ENCODE measurements at places on chromosomes 16 and 17. TPM values are rescaled to one million over a fixed set of nuclear protein-coding genes. Genes with fewer than 3 reads are reported as not detected.

TTLL6 gene
- total RNA-seq: not detected

CIBAR2 gene
- not detected for total RNA-seq

HBQ1 gene
- not detected for total RNA-seq

SPATA22 gene
- total RNA-seq: not detected

SDR42E1 gene
- total RNA-seq: 0.79 TPM

PTGES3L gene
- 43.9 TPM for total RNA-seq

TPPP3 gene
- total RNA-seq: 17.0 TPM

NPB gene
- total RNA-seq: 1.2 TPM

TRPV3 gene
- 1.4 TPM for total RNA-seq

DNA sequence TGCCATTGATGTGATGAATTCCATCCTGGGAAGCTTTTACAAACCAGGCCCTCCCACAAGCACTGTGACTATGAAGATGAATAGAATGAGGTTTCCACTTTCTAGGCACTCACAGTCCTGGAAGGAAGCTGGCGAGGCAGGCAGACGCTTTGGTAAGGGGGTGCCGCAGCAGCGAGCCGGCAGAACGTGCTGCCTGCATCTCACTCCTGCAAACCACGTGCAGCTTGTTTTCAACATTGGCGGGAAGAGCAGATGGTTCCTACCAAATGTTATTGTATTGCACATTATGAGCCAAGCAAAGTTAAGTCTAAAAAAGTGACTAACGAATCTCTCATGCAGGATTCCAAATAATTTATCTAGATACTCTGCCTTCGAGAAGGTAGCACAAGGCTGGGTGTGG, 3.7 kb upstream of the DNAI2 start:
- no peak for DNase-seq
- H3K36me3 ChIP-seq: no peaks in the 10 kb centered on the region
- no peak overlapping the region for H3K4me3 ChIP-seq

DNA sequence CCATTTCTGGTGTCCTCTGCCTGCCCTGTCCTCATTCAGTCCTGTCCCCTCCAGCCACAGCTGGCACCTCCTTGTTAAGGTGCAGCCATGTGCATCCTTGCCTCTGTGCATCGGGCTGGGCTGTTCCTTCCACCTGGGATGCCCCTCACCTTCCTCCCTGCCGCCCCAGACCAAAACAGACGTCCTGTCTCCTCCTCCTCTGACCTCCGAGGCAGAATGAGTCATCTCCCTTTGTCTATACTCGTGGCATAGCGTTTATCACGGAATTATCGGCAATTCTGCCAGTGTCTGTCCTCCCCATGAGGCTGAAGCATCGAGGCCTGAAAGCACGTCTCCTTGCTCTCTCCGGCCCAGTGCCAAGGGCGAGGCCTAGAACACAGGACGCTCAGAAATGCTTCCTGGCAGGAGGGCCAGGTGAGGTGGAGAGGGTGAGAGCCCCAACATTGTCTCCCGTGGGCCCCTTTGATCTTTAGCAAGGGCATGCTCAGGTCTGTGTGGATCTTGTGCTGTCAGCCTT, 4.6 kb downstream of the RAI1 start:
- H3K4me3 ChIP-seq: no peak overlapping the region
- peak overlapping the region; percentile 49 for H3K27ac ChIP-seq
- no peaks in the 10 kb centered on the region for H3K27me3 ChIP-seq
- peaks cover 29% of the 10 kb centered on the region for H3K4me1 ChIP-seq
- no peak for DNase-seq

- peak overlapping the region; percentile 83 for H3K4me3 ChIP-seq
- peak overlapping the region; percentile 88 for H3K27ac ChIP-seq
- H3K4me1 ChIP-seq: peaks cover 33% of the 10 kb centered on the region
Observed at GRCh38 chr17:45433159-45433535, 477 bp upstream of the ARHGAP27 start.

- DNase-seq: no peak
- H3K36me3 ChIP-seq: no peaks in the 10 kb centered on the region
- H3K4me3 ChIP-seq: no peak overlapping the region
- H3K27ac ChIP-seq: no peak overlapping the region
- no peaks in the 10 kb centered on the region for H3K4me1 ChIP-seq
Observed at GRCh38 chr17:33967608-33968349, 287.3 kb upstream of the CCL2 start.

- peak; percentile 88 for DNase-seq
- no peaks in the 10 kb centered on the region for H3K27me3 ChIP-seq
- H3K27ac ChIP-seq: peak overlapping the region; percentile 81
- peak overlapping the region; percentile 57 for H3K4me3 ChIP-seq
Observed at GRCh38 chr17:79991140-79991923, 44.3 kb downstream of the TBC1D16 start.

DNA sequence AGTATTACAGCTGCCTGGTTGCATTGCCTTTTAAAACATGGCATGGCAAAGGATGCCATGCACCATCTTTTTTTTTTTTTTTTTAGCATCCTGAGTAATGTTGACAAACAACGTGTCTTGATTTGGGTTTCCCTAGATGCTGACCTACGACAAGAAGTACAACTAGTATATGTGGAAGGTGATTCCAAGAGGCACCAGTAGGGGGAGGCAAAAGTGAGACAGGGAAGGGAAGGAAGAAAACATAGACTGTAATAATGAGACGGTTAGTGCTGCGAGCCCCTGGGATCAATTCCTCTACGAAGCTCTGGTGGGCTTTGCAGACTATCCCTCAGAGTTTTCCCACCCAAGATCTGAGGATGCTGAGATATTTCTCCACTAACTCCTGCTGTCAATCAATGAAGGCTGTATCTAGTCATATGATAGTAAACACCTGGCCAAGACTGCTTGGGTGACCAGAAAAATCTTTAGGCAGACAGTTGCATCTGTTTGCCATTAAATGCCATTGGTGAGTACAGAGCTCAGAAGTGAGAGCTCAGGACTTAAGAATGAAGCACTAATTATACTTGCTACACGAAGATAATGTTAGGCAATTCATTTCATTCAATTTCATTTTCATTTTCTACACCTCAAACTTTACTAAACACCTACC, 458.6 kb upstream of the GOT2 start:
- peak; percentile 26 for DNase-seq
- H3K27ac ChIP-seq: no peak overlapping the region
- H3K4me1 ChIP-seq: no peaks in the 10 kb centered on the region
- no peaks in the 10 kb centered on the region for H3K27me3 ChIP-seq

- H3K4me3 ChIP-seq: no peak overlapping the region
- H3K36me3 ChIP-seq: no peaks in the 10 kb centered on the region
- H3K27me3 ChIP-seq: no peaks in the 10 kb centered on the region
- H3K27ac ChIP-seq: no peak overlapping the region
- no peak for DNase-seq
- no peaks in the 10 kb centered on the region for H3K4me1 ChIP-seq
Observed at GRCh38 chr17:78623541-78623940, 46.3 kb upstream of the DNAH17 start.

DNA sequence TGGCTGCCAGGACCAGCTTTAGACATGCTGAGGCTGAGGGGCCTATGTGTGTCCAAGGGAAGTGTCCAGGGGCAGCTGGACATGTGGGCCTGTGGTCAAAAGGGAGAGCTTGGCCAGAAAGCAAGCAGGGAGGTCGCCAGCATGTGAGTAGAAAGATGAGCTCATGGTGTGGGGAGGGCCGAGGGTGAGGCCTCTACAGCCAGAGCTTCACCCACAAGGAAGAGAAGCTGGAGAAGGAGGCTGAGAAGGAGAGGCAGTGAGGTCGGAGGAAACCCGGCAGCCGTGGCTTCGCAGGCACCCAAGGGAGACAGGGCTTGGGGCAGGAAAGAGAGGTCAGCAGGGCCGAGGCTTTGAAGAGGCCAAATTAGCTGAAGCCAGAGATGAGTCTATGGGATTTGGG, 4.0 kb upstream of the HSD11B2 start:
- DNase-seq: peak; percentile 60
- H3K36me3 ChIP-seq: no peaks in the 10 kb centered on the region
- peaks cover 37% of the 10 kb centered on the region for H3K4me1 ChIP-seq
- H3K4me3 ChIP-seq: no peak overlapping the region
- H3K27ac ChIP-seq: no peak overlapping the region
- no peaks in the 10 kb centered on the region for H3K27me3 ChIP-seq

DNA sequence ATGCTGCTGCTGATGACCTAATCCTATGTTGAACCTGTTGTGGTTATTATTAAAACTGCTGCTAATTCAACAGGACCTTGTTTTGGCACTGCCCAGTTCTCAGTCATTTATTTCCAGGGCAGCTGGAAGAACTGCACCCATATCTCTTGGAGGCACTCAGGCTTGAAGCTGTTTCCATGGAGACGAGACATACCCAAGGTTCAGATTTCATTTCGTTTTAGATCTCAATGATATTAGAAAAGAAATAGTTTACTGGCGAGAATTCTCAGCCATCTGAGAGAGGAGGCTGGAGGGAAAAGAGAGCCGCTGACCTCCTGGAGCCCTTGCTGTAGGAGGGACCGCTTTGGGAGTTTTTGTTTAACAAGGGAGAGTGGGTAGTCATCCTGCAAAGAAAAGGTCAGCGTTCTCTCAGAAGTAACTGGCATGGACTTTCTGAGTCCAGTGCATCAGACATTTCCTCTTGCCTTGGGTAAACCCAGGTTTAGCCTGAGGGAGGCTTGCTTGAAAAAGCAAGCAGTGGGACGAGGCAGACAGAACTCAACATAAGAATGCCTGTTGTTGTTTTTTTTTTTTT, 75.4 kb downstream of the YPEL2 start:
- no peaks in the 10 kb centered on the region for H3K36me3 ChIP-seq
- H3K27me3 ChIP-seq: no peaks in the 10 kb centered on the region
- no peak for DNase-seq

DNA sequence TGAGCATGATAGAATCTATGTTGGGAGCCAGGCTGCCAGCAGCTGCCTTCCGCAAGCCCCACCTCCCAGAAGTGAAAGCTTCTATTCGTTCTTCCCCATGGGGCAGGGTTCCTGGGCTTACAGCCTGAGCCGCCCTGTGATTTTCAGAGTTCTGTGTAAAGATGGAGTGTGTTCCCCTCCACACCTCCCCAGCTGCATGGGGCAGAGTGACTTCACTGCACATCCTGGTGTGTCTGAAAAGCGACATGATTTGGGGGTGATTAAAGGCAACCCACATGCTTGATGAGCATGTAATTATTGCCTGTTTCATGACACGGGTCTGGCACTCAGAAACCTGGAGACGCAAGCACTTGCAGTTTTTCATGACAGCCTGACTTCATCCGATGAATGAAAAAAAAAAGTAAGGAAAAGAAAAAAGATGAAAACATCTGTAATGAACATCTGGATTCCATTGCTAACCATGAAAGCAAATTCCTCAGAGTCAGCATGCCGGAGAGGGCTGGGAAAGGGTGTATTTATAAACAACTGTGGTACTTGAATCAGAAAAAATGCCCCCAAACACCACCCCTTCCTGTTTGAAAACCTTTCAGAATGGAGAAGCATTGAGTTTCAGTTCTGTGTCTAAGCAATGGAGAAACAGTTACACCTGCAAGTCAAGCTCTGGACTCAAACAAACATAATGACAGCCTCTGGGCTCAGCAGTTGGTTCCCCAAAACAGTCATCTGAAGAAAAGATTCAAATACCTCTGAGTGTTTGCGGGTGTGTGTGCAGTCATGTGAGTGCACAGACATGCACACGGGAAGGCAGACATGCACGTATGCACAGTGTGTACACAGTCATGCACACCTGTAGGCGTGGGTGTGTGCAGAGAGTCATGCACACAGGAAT, 266.0 kb downstream of the ENGASE start:
- no peaks in the 10 kb centered on the region for H3K4me1 ChIP-seq
- no peak overlapping the region for H3K27ac ChIP-seq
- no peaks in the 10 kb centered on the region for H3K27me3 ChIP-seq
- DNase-seq: no peak
- no peak overlapping the region for H3K4me3 ChIP-seq
- no peaks in the 10 kb centered on the region for H3K36me3 ChIP-seq

DNA sequence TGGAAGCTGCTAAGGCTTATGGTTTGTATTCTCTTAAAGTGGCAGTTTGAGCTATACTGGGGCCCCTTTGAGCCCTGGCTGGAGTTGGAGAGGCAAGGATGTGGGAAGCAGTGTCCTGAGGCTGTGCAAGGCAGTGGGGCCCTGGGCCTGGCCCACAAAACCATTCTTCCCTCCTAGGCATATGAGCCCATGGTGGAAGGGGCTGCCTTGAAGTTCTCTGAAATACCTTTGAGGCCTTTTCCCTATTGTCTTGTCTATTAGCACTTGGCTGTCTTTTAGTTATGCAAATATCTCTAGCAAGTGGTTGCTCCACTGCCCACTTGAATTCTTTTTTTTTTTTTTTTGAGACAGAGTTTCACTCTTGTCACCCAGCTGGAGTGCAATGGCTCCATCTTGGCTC, 119.2 kb downstream of the PCTP start:
- no peaks in the 10 kb centered on the region for H3K36me3 ChIP-seq
- H3K27me3 ChIP-seq: no peaks in the 10 kb centered on the region
- H3K4me1 ChIP-seq: no peaks in the 10 kb centered on the region
- no peak overlapping the region for H3K27ac ChIP-seq
- H3K4me3 ChIP-seq: no peak overlapping the region
- DNase-seq: no peak

- no peaks in the 10 kb centered on the region for H3K27me3 ChIP-seq
- no peak overlapping the region for H3K4me3 ChIP-seq
- H3K4me1 ChIP-seq: no peaks in the 10 kb centered on the region
Observed at GRCh38 chr16:11685844-11686618, 17.8 kb downstream of the SNN start.

DNA sequence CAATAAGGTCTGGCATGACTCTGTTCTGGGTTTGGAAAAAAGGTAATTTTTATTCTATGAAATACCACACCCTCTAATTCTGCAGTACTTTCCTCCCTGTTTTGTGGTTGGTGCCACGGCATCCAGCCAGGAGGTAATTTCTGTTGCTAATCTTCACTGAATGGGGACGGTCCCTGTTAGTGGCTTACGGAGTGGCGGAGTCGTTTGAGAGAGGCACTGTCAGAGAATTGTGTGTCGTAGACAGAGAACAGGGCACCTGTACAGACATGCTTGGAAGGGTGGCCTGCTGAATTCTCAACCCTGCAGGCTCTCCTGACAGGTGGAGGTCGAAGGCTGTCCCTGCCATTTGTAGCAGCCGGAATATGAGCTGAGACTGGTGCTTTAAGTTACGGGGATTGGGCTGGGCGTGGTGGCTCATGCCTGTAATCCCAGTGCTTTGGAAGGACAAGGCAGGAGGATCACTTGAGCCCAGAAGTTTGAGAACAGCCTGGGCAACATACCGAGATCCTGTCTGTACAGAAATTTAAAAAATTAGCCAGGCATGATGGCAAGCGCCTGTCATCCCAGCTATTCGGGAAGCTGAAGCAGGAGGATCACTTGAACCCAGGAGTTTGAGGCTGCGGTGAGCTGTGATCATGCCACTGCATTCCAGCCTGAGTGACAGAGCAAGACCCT, 33.2 kb downstream of the EEF2K start:
- no peaks in the 10 kb centered on the region for H3K27me3 ChIP-seq
- H3K4me1 ChIP-seq: peaks cover 11% of the 10 kb centered on the region
- no peak for DNase-seq
- H3K36me3 ChIP-seq: peaks cover 24% of the 10 kb centered on the region
- H3K4me3 ChIP-seq: no peak overlapping the region
- no peak overlapping the region for H3K27ac ChIP-seq

GRCh38 chr17:81445642-81446503, 50.6 kb downstream of the BAHCC1 start:
- H3K4me3 ChIP-seq: no peak overlapping the region
- DNase-seq: no peak
- no peaks in the 10 kb centered on the region for H3K4me1 ChIP-seq
- no peaks in the 10 kb centered on the region for H3K36me3 ChIP-seq
- no peaks in the 10 kb centered on the region for H3K27me3 ChIP-seq
- H3K27ac ChIP-seq: no peak overlapping the region
